ENCODE measurements at places on chromosomes 1 and 21. TPM values are rescaled to one million over a fixed set of nuclear protein-coding genes. Genes with fewer than 3 reads are reported as not detected.

Gene TCEA3
- total RNA-seq = 5.2 TPM

Gene TLR5
- 0.13 TPM for total RNA-seq

Gene MR1
- 0.27 TPM for total RNA-seq

Gene SCNM1
- total RNA-seq = 44.8 TPM

Gene ZNF683
- not detected for total RNA-seq

Gene LCE2A
- total RNA-seq = not detected

Gene DCDC2B
- total RNA-seq = not detected

Gene KCNJ9
- not detected for total RNA-seq

Gene FAM72C
- 5.4 TPM for total RNA-seq

DNA sequence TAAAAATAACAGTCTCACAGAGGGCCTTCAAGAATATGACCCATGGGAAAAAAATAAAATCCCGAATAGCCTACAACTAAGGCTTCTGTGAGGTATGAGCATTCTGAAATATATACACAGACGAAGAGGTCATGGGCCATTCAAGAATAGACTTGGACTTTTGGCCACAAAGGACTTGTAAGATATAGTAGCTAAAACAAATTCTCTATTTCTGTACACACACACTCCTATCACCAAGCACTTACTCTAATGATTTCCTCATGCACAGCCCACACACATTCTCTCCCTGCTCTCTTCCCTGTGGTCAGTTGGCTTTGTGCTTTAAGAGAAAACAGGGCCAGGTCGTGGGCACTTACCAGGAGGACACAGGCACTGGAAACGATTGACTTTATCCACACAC, 69.7 kb upstream of the ADAM30 start:
- peaks cover 60% of the 10 kb centered on the region for H3K36me3 ChIP-seq
- H3K27me3 ChIP-seq = no peaks in the 10 kb centered on the region
- H3K4me3 ChIP-seq = no peak overlapping the region
- no peaks in the 10 kb centered on the region for H3K4me1 ChIP-seq
- DNase-seq = no peak
- no peak overlapping the region for H3K27ac ChIP-seq

- H3K4me1 ChIP-seq = peaks cover 9% of the 10 kb centered on the region
- H3K4me3 ChIP-seq = no peak overlapping the region
- no peaks in the 10 kb centered on the region for H3K36me3 ChIP-seq
- DNase-seq = no peak
Measured at GRCh38 chr1:64240206-64240605, 36.8 kb downstream of the UBE2U start.

DNA sequence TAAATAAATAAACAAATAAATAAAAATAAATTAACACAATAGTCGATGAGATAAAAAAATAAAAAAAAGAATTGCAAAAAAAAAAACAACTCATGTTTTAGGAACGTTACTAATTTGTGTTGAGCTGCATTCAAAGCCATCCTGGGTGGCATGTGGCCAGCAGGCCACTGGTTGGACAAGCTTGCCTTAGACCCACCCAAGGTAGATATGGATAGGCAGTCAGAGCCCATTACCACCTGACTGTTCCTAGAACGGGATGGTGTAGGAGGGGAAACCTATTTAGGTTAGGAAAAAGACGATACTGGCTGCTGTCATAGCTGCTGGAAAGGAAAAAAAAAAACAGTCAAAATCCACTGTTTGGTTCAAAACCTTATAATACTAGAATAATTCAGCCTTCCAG, 40.8 kb downstream of the HTR6 start:
- no peaks in the 10 kb centered on the region for H3K36me3 ChIP-seq
- H3K27me3 ChIP-seq = no peaks in the 10 kb centered on the region
- DNase-seq = no peak
- no peak overlapping the region for H3K27ac ChIP-seq

- no peaks in the 10 kb centered on the region for H3K4me1 ChIP-seq
- no peaks in the 10 kb centered on the region for H3K27me3 ChIP-seq
- no peak overlapping the region for H3K27ac ChIP-seq
- no peak overlapping the region for H3K4me3 ChIP-seq
Measured at GRCh38 chr1:93567255-93567918, 114.2 kb downstream of the BCAR3 start.

GRCh38 chr1:167198518-167199133, 22.1 kb upstream of the POU2F1 start:
- H3K4me1 ChIP-seq = peaks cover 15% of the 10 kb centered on the region
- no peaks in the 10 kb centered on the region for H3K27me3 ChIP-seq
- H3K36me3 ChIP-seq = no peaks in the 10 kb centered on the region
- H3K27ac ChIP-seq = peak overlapping the region; percentile 31
- no peak overlapping the region for H3K4me3 ChIP-seq

DNA sequence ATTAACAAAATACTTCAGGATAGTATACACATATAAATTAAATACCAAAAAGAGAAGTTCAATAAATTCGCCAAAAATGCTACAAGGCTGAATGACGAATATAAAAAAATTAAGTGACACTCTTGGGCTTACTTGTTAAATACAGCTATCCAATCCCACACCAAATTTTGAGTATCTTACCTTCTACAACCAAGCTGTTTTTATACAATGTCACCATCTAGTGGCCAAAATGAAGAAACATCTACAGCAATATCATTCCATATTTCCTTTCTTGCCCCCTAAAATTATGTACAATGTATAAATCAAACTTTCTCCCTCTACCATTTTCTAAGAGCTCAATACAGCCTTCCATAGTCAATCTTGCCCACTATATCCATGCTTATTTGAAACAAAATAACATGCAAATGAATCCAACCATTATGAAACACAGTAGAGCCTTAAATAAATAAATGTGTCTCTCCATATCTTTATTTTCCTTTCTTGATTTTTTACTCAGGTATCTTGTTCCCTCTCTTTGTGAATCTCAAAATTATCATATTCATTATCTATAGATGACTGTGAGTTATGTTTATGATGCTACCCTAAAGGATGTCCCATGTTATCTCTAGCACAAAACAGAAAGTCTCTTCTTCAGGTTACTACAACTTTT, 86.3 kb downstream of the ACBD6 start:
- H3K36me3 ChIP-seq = peaks cover 6% of the 10 kb centered on the region
- H3K27me3 ChIP-seq = no peaks in the 10 kb centered on the region
- H3K27ac ChIP-seq = no peak overlapping the region
- DNase-seq = no peak
- no peaks in the 10 kb centered on the region for H3K4me1 ChIP-seq

DNA sequence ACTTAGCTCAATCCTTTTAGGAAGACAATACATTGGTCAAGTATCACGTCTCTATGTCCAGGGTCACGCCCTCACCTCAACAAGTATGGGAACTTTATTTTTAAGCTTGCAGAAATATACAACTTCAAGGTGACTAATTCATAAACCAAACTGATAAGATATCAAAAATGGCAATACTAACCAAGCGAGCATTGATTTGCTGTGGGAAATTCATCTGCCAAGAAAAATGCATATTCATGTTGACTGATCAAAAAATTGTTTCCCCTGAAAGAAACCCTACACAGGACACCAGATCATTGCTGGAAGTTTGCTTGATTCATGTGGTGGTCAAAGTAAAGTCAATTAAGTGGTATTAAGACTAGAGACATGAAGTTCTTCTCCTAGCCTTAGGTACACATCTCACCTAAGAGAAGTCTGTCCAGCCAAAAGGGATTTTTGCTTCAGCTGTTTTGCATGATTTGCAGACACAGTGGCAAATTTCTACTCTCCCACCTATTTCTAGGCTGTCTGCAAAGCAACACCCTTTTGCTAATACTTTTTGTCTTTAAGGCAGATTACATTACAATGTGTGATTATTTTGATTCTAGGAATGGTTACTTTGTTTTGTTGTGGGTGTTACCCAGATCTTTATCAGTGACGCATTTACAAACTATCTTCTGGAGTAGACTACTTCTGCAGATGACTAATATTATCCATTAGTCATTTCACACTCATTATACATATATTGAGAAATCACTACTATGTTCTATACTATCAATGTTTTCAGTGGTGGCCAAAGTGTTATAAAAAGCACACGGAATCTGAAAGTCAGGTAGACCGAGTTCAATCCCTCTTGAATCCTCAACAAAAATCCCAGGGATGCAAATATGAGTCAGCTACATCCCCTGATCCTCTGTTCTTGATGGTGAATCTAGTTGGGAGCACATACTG, 12.4 kb downstream of the SAMSN1 start:
- DNase-seq = no peak
- H3K4me3 ChIP-seq = no peak overlapping the region
- H3K27me3 ChIP-seq = no peaks in the 10 kb centered on the region

DNA sequence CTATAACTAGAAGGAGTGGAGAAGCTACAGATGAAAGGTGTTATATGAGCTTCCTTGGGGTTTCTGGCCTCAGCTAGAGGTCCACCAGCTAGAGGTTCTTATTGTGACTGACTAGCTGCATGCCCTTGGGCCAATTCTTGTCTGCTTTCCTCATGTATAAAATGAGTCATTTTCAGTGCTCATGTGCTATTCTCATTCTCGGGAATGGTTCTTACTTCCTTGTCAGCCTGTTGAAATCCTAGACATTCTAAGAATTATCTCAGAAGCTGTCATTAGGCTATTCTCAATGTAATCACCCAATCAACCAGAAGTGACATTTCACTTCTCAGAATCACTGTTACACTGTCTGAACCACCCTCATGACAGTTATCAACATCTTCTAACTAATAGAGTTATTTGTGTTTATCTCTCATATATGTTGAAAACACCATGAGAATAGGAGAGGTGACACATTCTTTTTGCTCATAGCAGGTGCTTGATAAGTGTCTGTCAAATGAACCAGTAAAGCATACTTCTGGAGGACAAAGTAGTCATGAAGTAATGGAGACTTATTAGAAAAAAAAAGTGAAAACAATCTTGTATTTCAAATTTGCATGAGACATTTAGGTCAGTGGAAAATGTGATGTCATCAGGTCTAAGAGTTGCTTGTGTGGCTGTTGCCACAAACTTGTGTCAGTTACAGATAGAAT, 122.8 kb upstream of the IVNS1ABP start:
- no peak for DNase-seq
- no peaks in the 10 kb centered on the region for H3K36me3 ChIP-seq
- H3K4me3 ChIP-seq = no peak overlapping the region
- no peak overlapping the region for H3K27ac ChIP-seq
- H3K4me1 ChIP-seq = no peaks in the 10 kb centered on the region
- no peaks in the 10 kb centered on the region for H3K27me3 ChIP-seq

- no peaks in the 10 kb centered on the region for H3K36me3 ChIP-seq
- peaks cover 85% of the 10 kb centered on the region for H3K27me3 ChIP-seq
- no peak for DNase-seq
- no peak overlapping the region for H3K4me3 ChIP-seq
- no peak overlapping the region for H3K27ac ChIP-seq
Measured at GRCh38 chr1:3060127-3060526, 8.9 kb upstream of the PRDM16 start.

- no peak overlapping the region for H3K27ac ChIP-seq
- H3K4me1 ChIP-seq = no peaks in the 10 kb centered on the region
- no peaks in the 10 kb centered on the region for H3K27me3 ChIP-seq
- H3K36me3 ChIP-seq = no peaks in the 10 kb centered on the region
Measured at GRCh38 chr1:188611432-188611831, 1782.7 kb downstream of the PLA2G4A start.

GRCh38 chr21:36728371-36729111, 29.6 kb downstream of the SIM2 start:
- H3K27me3 ChIP-seq = peaks cover 15% of the 10 kb centered on the region
- no peaks in the 10 kb centered on the region for H3K4me1 ChIP-seq
- no peak for DNase-seq
- no peak overlapping the region for H3K27ac ChIP-seq
- H3K4me3 ChIP-seq = no peak overlapping the region
- no peaks in the 10 kb centered on the region for H3K36me3 ChIP-seq

GRCh38 chr1:9849691-9850441, 26.1 kb upstream of the CLSTN1 start:
- H3K27ac ChIP-seq = no peak overlapping the region
- DNase-seq = peak; percentile 62
- H3K4me1 ChIP-seq = peaks cover 12% of the 10 kb centered on the region
- H3K4me3 ChIP-seq = no peak overlapping the region

- no peaks in the 10 kb centered on the region for H3K27me3 ChIP-seq
- H3K4me1 ChIP-seq = peaks cover 3% of the 10 kb centered on the region
- no peak overlapping the region for H3K27ac ChIP-seq
- no peak overlapping the region for H3K4me3 ChIP-seq
Measured at GRCh38 chr1:88976235-88976634, 16.2 kb downstream of the KYAT3 start.

DNA sequence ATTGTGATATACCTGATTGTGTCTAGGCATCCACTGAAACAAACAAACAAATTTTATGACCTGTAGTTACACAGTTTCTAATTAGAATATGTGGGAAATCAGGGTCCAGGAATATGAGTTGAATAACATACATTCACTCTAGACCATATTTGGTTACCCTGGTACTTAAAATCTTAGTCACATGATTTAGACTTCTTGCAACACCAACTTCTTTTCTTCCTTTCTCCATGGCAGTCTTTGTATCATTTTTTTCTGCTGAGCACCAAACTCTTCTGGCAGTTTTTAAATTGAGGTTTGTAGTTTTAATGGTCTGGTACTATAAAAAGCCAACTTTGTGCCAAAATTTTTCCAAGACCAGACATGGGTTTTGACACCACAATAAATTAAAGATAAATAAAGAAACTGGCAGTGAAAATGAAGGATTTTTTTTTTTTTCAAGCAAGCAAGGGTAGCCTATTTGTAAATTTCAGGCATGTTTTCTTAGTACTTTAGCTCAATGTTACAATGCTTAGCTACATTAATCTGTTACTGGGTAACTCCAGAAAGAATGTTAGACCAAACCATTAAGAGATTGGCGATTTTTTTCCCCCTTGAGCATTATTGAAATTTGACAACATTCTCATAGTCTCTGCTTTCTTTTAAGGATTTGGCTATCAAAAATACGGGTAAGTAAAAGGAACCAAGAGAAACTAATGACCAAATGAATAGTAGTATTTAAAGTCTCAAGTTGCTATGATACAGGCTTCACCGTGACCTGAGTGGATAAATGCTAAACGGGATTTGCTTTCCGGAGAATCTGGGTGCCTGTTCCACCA, 108.5 kb downstream of the NFIA start:
- no peaks in the 10 kb centered on the region for H3K4me1 ChIP-seq
- H3K27me3 ChIP-seq = no peaks in the 10 kb centered on the region
- DNase-seq = no peak
- no peak overlapping the region for H3K4me3 ChIP-seq

GRCh38 chr1:39996396-39997004, 41.6 kb downstream of the MFSD2A start:
- H3K4me3 ChIP-seq = no peak overlapping the region
- H3K27me3 ChIP-seq = no peaks in the 10 kb centered on the region
- H3K27ac ChIP-seq = no peak overlapping the region
- no peaks in the 10 kb centered on the region for H3K36me3 ChIP-seq

DNA sequence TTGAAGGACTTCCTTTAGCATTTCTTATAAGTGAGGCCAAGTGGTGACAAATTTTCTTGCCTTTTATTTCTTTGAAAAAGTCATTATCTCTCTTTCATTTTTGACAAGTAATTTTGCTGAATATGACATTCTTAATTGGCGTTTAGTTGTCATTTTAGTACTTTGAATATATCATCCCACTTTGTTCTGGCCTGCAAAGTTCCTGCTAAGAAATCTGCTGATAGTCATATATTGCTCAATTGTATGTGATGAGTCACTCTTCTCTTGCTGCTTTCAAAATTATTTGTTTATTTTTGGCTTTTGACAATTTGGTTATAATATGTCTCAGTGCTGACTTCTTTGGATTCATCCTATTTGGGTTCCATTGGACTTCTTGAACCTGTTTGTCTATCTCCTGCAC, 312.6 kb downstream of the DUSP10 start:
- no peak overlapping the region for H3K27ac ChIP-seq
- no peak overlapping the region for H3K4me3 ChIP-seq
- no peak for DNase-seq
- H3K27me3 ChIP-seq = no peaks in the 10 kb centered on the region
- H3K4me1 ChIP-seq = no peaks in the 10 kb centered on the region
- no peaks in the 10 kb centered on the region for H3K36me3 ChIP-seq

Data from endodermal cell (in vitro differentiated cells).